HT-29 (cell line): ENCODE measurements at places on chromosomes 12 and 14.

- DNase-seq = no peak
Observed at GRCh38 chr12:18923721-18924120, 185.8 kb downstream of the CAPZA3 start.

GRCh38 chr14:40629144-40629543 is 977.5 kb upstream of the LRFN5 start:
- no peak for DNase-seq

GRCh38 chr12:47754881-47755280 is 3.8 kb downstream of the RAPGEF3 start:
- DNase-seq = peak; percentile 93

DNA sequence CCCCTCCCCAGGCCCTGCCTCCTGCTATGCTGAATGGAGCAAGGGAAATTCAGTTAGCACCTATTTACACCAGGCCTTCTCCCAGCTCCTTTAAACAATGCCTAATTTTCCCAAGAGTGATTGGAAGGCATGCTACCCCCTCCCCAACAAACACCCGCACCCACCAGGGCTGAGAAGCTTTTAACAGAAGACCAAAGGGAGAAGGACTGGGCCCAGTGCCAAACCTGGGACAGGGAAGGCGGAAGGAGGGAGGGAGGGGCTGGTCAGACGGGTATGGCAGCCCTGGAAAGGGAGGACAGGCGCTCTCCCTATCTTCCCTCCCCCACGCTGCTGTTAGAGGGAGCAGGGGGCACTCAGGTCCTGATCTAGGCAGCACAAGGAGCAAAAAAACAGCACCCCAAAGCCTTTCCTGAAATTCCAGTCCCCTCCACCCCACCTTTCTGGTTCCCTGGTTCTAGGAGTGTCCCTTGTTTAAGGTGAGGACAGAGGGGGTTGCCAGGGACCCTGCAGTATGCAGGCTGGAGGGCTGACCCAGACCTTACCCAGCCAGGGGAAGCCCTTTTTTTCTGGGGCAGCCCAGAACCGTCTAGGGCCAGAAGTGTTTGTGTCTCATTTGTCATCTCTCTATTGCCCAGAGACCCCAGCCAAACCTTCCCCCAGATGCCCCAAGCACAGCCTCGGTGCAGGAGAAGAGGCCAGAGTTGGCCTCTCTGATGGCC is 2.4 kb upstream of the KRT8 start:
- peak; percentile 98 for DNase-seq

DNA sequence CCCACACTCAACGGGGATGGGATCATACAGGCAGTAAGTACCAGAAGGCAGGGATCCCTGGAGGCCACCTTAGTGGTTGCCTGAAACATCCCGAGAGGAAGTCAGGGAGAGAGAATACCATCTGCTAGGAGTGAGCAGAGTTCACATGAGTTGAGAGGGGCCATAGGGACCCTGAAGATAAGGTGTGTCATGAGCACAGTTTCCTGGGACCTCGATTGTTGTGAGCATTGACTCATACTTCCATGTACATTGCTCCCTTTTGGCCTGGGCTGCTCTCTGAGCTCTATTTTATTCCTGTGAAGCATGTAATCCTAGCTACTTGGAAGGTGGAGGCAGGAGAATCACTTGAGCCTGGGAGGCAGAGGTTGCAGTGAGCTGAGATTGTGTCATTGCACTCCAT is 120.5 kb downstream of the TBC1D30 start:
- no peak for DNase-seq

- no peak for DNase-seq
Observed at GRCh38 chr12:110790301-110790700, 47.6 kb upstream of the PPP1CC start.

DNA sequence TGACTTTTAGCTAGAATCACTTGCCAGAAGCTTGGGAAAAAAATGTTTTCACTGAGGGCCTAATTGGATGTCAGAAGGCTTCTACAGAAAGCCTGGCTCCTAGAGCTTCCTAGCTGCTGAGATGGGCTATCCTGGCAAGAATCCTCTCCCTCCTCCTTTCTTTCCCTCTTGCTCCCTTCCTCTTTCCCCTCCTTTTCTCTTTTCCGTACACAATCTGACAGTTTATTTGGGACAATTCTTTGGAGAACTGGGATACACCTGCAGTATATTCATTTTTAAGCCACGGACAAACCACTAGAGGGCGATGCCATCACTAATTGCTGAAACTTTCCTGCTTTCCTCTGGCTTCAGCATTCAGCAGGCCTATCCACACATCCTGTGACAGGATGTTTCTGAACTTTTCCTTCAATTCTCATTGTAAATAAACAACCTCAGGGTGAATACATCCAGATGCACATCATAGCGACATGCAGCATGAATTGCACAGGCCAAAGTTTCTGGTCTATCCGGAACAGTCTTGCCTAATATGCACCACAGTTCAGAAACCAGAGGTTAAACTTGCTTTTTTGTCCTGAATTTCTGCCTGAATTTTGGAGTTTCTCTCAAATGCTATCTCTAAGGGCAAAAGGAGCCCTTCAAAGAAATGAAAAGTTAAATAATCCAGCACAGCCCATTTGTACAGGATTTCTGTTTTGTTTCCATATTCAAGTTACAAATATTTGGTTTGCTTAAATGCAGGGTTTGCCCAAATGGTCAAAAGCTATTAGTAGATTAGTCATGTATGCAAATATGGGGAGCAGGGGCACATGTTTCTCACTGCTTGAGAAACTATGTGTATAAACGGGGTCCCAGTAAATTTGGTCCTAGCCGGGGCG is 142.8 kb downstream of the PAWR start:
- peak; percentile 85 for DNase-seq

DNA sequence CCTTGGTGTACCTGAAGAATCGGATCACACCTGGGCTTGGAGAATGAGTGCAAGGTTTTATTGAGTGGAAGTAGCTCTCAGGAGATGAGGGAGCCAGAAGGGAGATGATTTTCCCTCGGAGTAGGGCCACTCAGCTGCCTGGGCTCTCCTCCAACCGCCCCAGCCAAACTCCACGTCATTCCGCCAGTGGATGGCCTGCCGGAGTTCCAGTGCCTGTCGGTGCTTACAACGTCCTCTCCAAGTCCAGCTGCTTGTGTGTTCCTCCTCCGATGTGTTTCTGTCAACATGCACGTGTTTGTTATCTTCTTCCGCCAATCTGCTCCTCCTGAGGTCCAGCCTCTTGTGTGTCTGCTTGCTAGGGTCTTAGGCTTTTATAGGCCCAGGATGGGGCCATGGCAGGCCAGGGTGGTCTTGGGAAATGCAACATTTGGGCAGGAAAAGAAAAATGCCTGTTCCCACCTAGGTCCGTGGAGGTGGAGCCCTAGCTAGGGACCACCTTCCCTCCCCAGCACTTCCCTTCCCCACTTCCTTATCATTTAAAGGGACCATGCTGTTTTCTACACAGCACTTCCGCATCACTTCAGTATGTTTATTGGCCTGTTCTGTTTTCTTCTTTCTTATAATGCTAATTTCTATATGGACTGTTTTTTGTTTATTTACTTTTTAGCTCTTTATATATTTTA is 343.2 kb downstream of the PDZRN4 start:
- no peak for DNase-seq

GRCh38 chr14:99378782-99379214 is 101.9 kb downstream of the SETD3 start:
- peak; percentile 33 for DNase-seq

DNA sequence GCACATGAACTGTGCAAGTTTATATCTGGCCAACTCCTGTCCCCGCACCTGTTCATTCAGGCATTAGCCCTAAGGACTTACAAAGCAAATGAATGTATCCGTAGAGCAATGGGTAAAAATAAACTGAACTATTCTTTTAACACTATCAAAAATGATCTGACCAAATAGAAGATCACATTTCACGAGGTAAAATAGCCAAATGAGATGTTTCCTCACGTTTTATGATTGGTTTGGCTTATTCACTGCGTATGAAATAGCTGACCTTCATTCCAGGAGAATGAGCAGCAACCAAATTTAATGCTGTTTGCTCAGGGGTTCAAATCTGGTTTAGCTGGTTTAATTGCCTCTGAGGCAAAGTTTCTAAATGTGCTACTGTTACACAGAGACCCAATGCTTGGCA is 216.0 kb upstream of the EEA1 start:
- peak; percentile 48 for DNase-seq
